ENCODE measurements at places on chromosomes 4 and X.

DNA sequence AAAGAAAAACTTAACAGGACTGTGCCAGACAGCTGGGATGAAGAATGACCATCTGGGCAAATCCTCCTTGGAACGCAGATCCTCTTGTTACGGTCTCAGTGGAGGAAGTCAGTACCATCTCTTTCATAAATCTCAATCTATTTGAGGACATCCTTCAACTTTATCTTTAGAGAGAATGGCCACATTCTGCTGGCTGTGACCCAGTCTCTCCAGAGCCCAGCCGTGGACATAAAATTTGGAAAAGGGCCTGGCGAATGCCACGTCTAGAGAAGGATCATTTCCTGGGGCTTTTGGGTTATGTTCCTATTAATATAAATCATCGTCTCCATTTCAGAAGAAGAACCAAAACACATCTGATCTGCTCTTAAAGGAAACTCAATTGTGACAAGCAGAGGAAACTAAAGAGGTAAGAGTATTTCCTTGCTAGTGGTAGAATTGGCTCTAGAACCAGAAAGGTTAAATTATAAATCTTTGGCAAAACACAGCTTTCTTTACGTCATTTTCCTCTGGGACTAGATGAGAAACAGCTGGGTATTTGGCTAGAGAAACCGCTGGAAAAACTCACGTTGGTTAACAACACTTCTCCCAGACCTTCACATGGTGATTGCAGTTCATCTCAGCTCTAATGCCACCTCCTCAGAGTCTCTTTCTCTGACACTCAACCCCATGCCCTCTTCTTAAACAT is 164.7 kb downstream of the CHIC2 start:
- no peak for DNase-seq

DNA sequence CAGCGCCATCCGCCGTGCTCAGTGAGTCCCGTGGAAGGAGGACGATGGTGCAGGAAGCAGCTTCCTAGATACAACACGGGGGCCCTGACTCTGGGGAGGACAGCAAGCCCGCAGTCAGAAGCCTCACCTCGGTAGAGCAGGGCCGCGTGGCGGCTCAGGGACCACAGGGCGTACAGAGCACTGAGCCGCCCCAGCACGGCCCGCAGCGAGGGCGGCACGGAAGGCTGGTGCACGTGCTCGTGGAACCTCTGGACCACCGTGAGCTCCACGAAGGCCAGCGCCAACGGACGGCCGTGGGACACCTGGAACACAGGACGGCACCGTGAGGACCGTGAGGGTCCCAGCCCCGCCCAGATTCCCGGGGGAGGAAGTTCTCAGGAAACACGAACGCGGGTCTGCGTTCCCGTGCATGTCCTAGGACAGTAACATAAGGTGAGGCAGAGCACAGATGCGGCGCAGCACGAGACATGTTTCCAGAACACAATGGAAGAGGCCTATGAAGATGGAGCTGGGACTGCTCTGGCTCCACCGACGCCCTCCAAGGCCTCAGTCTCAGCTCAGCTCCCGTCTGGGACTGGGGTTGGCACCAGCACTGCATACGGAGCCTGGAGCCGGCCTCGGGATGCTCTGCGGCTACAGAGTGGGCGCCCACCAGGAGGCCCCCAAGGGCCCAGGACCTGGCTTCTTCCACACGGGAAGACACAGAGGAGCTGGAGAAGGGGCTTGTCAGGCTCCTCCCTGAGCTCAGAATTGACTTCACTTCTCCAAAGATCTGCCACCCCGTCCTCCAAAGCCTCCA is 65.5 kb downstream of the ACOX3 start:
- no peak for DNase-seq

DNA sequence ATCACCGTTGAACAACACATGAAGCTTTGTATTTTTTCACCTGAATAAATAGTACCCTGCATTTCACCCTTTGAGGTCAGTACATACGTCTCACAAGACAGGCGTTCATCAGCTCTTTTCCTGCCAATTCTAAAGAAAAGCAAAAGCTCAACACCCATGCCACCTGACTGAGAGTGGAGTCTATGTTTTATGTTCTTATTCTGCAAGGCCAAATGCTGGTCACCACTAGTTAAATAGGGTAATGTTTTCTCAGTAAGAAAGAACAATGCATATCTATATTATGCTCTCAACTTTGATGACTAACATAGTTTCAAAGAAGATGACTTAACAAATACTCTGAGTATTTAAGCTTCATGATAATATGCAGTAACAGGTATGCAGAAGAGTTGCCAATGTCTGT is 336.3 kb upstream of the BMP3 start:
- no peak for DNase-seq

DNA sequence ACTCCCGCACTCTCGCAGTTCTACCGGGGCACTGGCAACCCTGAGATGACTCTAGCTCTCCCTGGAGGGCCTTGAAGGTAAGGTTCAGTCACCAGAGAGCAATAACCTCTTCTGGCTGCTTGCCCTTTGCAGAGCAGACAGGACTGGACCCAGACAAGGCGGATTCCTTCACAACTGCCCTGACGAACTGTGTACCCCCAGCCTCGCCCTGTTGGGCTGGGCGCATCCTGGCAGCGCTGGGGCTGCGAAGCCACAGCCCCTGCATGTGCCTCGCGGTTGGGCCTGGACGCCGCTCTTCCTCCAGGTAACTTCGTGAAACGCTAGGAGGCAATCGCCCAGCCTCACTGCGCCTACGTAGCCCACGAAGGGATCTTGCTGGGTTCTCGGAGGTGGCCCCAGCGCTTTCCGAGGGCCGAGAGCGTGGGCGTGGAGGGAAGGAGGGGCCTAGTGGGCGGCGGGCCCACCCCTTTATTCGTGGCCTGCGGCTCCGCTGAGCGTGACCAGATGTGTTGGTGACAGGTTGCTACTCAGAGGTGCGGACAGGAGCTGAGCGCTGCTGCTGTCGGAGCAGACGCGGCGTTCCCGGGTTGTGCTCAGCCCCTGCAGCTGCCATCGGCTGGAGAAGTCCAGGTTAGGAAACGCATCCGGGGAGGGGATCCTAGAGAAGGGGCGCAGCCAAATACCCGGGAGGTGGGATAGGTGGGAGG is 1.9 kb upstream of the MAMLD1 start:
- DNase-seq: no peak

- no peak for DNase-seq
Measured at GRCh38 chr4:84319124-84319523, 180.0 kb downstream of the NKX6-1 start.

- no peak for DNase-seq
Measured at GRCh38 chr4:17336524-17336961, 175.3 kb downstream of the QDPR start.

DNA sequence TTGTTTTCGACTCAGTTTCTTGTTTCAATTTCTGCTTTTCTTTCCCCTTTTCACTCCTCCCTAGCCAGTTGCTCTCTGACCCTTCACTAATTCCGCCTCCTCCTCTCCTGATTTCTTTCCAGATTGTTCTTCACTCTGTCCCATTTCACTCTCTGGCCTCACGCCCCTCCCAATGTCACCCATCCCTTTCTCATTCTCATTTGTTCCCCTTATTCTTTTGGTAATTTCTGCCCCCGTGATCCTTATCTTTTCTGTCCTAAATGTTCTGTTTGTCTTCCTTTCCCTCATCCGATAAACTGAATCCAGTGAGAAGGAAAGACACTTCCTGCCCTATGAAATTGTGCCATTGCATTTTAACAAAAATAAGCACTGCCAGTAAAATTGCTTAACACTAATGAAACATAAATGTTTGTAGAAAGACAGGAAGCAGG is 94.5 kb upstream of the RASGEF1B start:
- DNase-seq: no peak

DNA sequence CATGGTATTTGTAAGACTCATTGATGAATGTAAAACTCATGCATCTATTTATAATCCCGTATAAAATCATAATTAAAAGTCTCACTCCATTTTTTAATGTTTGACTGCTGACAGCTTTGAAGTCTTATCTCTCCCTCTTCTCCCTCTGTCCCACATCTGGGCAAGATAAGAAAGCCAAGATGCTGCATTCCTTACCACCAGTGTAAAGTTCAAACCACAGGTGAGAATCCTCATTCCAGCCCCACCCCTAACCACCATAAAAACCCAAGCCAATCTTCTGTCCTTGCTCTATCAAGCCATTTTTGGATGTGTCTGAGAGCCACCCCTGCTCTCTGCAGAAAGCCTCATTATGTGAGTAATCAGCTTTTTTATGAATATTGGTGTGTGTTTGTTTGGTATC is 59.3 kb upstream of the MAGED1 start:
- no peak for DNase-seq

- no peak for DNase-seq
Measured at GRCh38 chr4:153655002-153655541, 29.0 kb upstream of the TLR2 start.

DNA sequence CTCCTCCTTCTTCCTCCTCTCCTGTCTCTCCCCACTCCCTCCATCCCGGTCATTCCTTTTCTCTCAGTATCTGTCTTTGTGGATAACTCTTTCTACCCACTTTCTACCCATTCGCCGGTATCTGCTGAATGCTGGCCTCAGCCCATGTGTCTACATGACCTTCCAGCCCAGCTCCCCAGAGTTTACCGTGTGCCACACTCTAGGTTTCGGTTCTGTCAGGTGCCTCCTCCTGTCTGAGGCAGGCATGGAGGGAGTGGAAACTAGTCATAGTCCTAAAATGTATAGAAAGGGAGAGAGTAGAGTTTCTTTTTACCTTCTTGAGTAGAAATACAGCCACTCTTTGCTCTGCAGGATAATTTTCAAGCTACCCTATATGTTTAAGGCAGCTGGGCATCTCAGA is 33.5 kb upstream of the SCRG1 start:
- DNase-seq: no peak

GRCh38 chr4:38781854-38782261 is 932 bp downstream of the TLR10 start:
- DNase-seq: no peak

GRCh38 chr4:143667461-143667860 is 33.0 kb downstream of the FREM3 start:
- DNase-seq: no peak

GRCh38 chr4:54427826-54428225 is 198.7 kb downstream of the PDGFRA start:
- DNase-seq: no peak

DNA sequence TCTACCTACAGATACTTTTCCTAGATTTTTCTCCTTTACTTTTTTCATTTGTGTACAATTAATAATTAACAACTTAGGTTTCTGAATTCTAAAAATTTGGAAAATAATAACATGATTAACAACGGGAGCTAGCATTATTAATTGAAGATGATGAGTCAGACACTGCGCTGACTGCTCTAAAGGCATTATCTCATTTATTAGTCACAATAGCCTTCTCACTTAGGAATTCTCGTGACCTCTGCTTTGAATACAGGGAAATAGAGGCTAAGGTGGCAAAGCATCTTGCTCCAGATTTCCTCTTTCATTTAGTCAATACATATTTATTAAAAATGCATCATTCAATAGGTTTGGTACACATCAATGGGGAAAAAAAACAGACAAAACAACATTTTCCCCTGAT is 441.3 kb downstream of the PCDH18 start:
- no peak for DNase-seq

DNA sequence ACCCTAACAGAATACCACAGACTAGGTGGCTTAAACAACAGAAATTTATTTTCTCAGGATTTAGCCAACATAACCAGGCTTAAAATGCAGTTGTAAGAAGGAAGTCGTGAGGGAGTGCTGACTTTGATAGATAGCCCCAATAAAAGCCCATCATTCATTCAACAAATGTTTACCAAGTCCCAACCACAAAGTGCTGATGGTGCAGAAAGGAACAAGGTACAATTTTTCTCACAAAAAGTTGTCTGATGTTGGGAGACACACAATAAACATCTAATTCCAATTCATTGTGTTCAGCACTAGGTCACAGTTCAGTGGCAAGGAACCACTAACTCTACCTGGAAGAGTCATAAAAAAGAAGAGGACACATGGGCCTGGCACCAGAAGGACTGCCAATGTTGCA is 42.2 kb downstream of the AKAP4 start:
- DNase-seq: peak; percentile 21

GRCh38 chrX:4710618-4711433 is 997.4 kb upstream of the PRKX start:
- no peak for DNase-seq

- DNase-seq: no peak
Measured at GRCh38 chr4:40334591-40335524, at the start of gene CHRNA9. TSS of gene CHRNA9 (plus strand) at chr4:40335333. CDS start at chr4:40335468, 135 bp downstream.

DNA sequence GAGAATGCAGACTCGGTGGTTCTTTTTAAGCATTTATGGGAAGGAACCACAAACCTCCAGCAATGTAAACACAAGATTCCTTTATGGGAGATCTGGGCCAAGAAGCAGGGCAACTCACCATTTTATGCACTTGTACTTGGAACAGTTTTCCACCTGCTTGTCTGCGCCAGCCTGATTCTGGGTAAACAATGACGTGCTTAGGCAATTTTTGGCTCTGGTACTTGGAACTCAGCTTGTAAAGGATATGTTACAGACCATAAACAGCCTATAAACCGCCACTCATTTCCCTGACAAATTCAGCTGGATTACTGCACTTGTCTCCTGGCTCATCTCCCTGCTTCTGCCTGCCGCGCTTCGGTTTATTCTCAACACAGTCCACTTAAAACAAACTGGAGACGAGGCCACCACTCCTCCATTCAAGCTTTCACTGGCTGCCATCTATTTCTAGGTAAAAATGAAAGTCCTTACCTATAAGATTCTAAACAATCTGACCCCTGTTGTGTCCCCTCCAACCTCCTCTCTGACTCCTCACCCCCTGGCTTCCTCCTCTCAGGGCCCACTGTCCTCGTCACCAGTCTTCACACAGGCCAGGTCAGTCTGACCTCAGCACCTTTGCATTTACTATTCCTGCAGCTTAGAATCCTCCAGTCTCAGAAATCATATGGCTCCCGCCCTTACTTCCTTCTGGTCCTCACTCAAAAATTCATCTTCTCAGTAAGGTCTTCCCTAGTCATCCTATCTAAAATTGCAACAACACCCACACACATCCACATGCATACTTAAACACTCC is 205.9 kb upstream of the GALNT7 start:
- DNase-seq: peak; percentile 29

- no peak for DNase-seq
Measured at GRCh38 chrX:133638285-133638684, 223.0 kb upstream of the GPC4 start.

- DNase-seq: no peak
Measured at GRCh38 chr4:10008609-10009005, 12.7 kb downstream of the SLC2A9 start.

GRCh38 chrX:46994096-46994495 is 81.9 kb downstream of the JADE3 start:
- no peak for DNase-seq

- no peak for DNase-seq
Measured at GRCh38 chr4:112509243-112510141, 6.5 kb downstream of the NEUROG2 start.
